ENCODE measurements at places on chromosomes 13 and 19.
A peak's percentile ranks its signal among the peaks of the same experiment; 100 is the strongest.

DNA sequence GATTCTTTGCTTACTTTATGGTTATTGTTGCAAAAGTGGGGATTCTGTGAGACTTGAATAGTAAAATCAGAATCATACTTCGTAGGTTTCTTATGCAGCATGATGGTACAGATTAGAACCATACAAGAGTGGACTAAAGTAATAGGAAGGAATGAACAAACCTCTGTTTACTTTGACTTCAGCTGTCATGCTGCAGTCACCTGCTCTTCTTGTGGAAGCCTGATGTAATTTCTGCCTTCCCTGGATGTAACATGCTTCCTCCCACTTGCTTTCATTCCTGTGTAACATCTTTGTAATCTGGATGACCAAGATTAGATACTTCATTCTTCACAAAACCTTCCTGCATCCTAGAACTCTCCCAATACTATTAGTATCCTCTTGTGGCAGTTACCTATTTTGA, 235.0 kb downstream of the PCCA start:
- no peak overlapping the region for H3K4me3 ChIP-seq
- peaks cover 29% of the 10 kb centered on the region for H3K36me3 ChIP-seq
- H3K27me3 ChIP-seq: no peaks in the 10 kb centered on the region
- no peak overlapping the region for H3K27ac ChIP-seq
- DNase-seq: no peak
- no peaks in the 10 kb centered on the region for H3K4me1 ChIP-seq

GRCh38 chr13:113843864-113844556, 19.9 kb downstream of the GAS6 start:
- peaks cover 9% of the 10 kb centered on the region for H3K36me3 ChIP-seq
- H3K27me3 ChIP-seq: no peaks in the 10 kb centered on the region
- DNase-seq: peak; percentile 55
- no peak overlapping the region for H3K27ac ChIP-seq
- H3K4me1 ChIP-seq: peaks cover 57% of the 10 kb centered on the region

- DNase-seq: peak; percentile 62
- H3K4me1 ChIP-seq: peaks cover 45% of the 10 kb centered on the region
- H3K27ac ChIP-seq: no peak overlapping the region
- no peak overlapping the region for H3K4me3 ChIP-seq
- H3K36me3 ChIP-seq: no peaks in the 10 kb centered on the region
- H3K27me3 ChIP-seq: no peaks in the 10 kb centered on the region
Observed at GRCh38 chr19:2574478-2574931, 98.6 kb downstream of the GADD45B start.

- H3K27ac ChIP-seq: peak overlapping the region; percentile 99
- no peaks in the 10 kb centered on the region for H3K36me3 ChIP-seq
Observed at GRCh38 chr13:79404985-79405384, 1.1 kb downstream of the RBM26 start.

GRCh38 chr19:45443462-45444317, 20.0 kb upstream of the ERCC1 start:
- peak; percentile 100 for DNase-seq
- H3K27me3 ChIP-seq: no peaks in the 10 kb centered on the region
- H3K4me1 ChIP-seq: peaks cover 78% of the 10 kb centered on the region
- peak overlapping the region; percentile 96 for H3K27ac ChIP-seq

- H3K4me1 ChIP-seq: no peaks in the 10 kb centered on the region
- H3K36me3 ChIP-seq: no peaks in the 10 kb centered on the region
- peaks cover 14% of the 10 kb centered on the region for H3K27me3 ChIP-seq
- no peak for DNase-seq
Observed at GRCh38 chr19:28920269-28921066, 292.5 kb downstream of the UQCRFS1 start.
